ENCODE measurements at places on chromosomes 2 and 18. TPM values are rescaled to one million over a fixed set of nuclear protein-coding genes. Genes with fewer than 3 reads are reported as not detected.

- no peak overlapping the region for H3K4me3 ChIP-seq
- H3K4me1 ChIP-seq = no peaks in the 10 kb centered on the region
- H3K27ac ChIP-seq = no peak overlapping the region
- no peak for DNase-seq
- no peaks in the 10 kb centered on the region for H3K27me3 ChIP-seq
- H3K36me3 ChIP-seq = no peaks in the 10 kb centered on the region
Observed at GRCh38 chr18:30234755-30235154, 807.8 kb downstream of the DSC3 start.

DNA sequence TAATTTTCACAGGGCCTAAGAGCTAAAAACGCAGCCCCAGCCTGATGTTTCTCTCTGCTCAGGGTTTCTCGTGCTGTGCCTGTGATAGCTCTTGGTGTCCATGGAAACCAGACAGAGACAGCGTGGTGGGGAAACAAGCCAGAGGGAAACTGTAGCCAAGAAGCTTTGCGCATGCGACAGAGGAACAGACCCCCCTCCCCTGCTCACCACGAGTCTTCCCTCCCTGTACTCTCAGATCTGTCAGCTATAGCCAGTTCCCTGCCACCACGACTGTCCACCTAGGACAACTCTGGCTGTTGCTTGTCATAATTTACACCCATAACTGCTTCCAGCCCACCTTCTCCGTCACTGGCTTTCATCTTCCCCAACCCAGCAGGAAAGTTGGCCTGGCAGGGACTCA, 13.2 kb upstream of the DNAJC27 start:
- H3K4me3 ChIP-seq = no peak overlapping the region
- DNase-seq = no peak
- no peaks in the 10 kb centered on the region for H3K4me1 ChIP-seq

- H3K4me3 ChIP-seq = no peak overlapping the region
- no peaks in the 10 kb centered on the region for H3K4me1 ChIP-seq
- DNase-seq = no peak
- no peaks in the 10 kb centered on the region for H3K36me3 ChIP-seq
Observed at GRCh38 chr2:18993756-18994338, 364.6 kb downstream of the OSR1 start.

- no peak overlapping the region for H3K4me3 ChIP-seq
- no peaks in the 10 kb centered on the region for H3K27me3 ChIP-seq
- no peaks in the 10 kb centered on the region for H3K36me3 ChIP-seq
Observed at GRCh38 chr2:492178-492577, 185.0 kb downstream of the TMEM18 start.

DNA sequence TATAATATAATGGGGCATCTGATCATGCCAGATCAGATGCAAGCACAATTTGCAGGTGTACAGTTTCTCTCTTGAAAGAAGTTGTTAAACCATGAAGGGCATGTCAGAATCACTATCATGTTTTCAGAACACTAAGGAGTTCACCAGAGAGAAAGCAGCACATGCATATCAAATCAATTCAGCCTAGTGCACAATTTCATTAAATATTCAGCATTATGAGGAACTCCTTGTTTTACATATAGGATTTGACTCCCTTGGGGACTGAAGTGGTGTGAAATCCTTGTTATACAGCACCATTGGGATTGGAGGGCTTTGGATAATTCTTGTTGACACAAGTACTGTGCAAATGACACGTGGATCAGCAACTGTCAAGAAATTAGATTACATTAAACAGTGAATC, 562.1 kb upstream of the KLHL29 start:
- no peak overlapping the region for H3K27ac ChIP-seq
- DNase-seq = no peak
- no peak overlapping the region for H3K4me3 ChIP-seq
- H3K4me1 ChIP-seq = no peaks in the 10 kb centered on the region
- H3K27me3 ChIP-seq = no peaks in the 10 kb centered on the region
- no peaks in the 10 kb centered on the region for H3K36me3 ChIP-seq

The NTSR2 gene
- total RNA-seq = not detected

The CCL20 gene
- total RNA-seq = 2.0 TPM

The C2orf74 gene
- total RNA-seq = 7.9 TPM

Measured in activated T-helper 2 cell treated with anti-CD3 and anti-CD28 coated beads, Interferon-gamma antibody, Interleukin-2, Interleukin-4, amounts not matched to agents 10 μg/mL and 5 μg/mL and 100 μg/mL, durations not matched to agents 14 hours and 24 hours and 36 hours (primary cell).